ENCODE measurements at places on chromosomes 13 and 19.
A peak's percentile ranks its signal among the peaks of the same experiment; 100 is the strongest.

DNA sequence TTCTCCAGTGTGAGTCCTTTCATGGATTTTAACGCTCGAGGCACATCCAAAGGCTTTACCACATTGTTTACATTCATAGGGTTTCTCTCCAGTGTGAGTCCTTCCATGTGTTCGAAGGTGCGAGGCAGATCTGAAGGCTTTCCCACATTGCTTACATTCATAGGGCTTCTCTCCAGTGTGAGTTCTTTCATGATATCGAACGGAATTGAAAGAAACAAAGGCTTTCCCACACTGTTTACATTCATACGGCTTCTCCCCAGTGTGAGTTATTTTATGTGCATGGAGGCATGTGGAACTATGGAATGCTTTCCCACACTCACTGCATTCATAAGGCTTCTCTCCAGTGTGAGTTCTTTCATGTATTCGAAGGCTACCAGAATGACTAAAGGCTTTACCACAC lies 5.2 kb upstream of the ZNF20 start:
- no peak for DNase-seq

DNA sequence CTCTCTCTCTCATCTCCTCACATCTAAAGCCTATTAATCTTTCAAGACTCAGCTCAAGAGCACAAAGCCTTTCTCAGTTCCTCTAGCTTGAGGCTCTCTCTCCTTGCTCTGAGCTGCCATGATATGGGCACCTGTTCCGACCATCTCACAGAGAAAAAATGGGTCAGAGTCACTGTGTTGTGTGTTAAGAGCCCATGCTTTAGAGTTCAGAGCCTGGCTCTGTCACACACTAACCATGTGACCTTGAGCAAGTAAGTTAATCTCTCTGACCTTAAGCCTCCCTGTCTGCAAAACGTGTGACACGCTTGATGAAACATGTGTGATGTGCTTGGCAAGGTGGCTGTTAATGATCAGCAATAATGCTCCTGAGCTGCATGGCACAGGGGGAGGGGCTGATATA lies 245.2 kb downstream of the DLEU7 start:
- DNase-seq = no peak

DNA sequence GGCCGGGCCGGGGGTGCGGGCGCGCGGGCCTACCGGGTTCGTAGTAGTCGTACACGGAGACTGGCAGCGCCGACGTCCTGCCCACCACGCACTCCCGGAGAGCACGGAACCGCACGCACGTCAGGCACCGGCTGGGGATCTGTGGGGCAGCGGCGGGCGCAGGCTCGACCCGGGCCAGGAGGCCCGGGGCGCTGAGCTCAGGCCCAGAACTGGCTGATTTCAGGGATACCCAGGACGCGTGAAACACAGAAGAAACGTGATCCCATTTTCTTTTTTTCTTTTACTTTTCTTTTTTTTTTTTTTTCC lies 9.0 kb downstream of the F2RL3 start:
- no peak for DNase-seq

- no peak for DNase-seq
These were observed 13.6 kb downstream of the ONECUT3 start for GRCh38 chr19:1766800-1767352.

GRCh38 chr19:20325151-20325550 lies 158.1 kb downstream of the ZNF486 start:
- no peak for DNase-seq

- DNase-seq = no peak
These were observed 8.6 kb downstream of the TNFAIP8L1 start for GRCh38 chr19:4647676-4648644.

DNA sequence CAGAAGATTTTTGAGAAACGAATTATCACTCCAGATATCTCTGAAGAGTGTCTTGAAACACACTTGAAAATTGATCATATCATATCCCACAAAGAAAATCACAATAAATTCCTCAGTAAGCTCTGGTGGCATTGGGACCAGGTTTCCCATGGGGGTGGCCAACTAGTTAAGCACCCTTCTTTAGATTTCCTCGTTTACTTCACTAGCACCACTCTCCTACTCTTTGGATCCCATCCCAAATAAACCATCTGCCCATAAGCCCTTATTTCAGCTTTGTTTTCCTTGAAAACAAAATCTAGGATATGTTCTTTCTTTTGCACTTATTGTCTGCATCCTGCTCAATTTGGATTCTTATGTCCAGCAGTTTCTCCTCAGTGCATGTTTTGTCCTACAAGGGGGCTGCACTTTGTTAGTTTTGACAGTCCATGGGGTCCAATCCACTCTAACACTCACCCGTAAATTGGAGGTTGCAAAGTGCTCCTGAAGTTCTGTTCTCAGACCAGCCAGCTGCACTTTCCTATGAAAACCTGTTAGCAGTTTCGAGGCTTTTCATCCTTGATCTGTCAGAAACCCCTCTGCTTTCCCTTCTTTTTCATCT lies 40.3 kb upstream of the FAM124A start:
- DNase-seq = no peak

DNA sequence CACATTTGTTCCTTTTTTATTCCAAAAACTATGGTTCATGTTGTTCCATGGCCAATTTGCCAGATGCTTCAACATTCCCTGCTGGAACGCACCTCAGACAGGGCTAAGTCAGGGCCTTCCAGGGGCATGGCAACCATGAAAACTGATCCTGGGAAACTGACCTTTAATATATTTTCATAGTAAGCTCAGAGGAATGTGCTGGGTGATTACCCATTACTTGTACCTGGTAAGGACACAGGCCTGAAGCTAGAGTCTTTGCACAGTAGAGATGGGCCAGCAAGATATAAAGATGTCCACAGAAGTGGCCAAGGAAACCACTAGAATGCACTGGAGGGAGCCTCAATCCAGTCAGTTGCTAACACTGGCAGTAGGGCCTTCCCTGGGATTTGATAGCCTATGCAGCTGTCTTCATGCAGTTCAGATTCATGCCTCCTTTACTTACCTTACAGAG lies 353.1 kb downstream of the ENOX1 start:
- DNase-seq = no peak

GRCh38 chr13:65866138-65866537 lies 1364.0 kb downstream of the PCDH9 start:
- no peak for DNase-seq

- no peak for DNase-seq
These were observed 353.6 kb upstream of the GPC6 start for GRCh38 chr13:92873029-92873428.

- peak; percentile 6 for DNase-seq
These were observed 7.1 kb downstream of the SMG9 start for GRCh38 chr19:43747557-43748204.

GRCh38 chr13:99590519-99591011 lies 89.3 kb downstream of the TM9SF2 start:
- peak; percentile 33 for DNase-seq

DNA sequence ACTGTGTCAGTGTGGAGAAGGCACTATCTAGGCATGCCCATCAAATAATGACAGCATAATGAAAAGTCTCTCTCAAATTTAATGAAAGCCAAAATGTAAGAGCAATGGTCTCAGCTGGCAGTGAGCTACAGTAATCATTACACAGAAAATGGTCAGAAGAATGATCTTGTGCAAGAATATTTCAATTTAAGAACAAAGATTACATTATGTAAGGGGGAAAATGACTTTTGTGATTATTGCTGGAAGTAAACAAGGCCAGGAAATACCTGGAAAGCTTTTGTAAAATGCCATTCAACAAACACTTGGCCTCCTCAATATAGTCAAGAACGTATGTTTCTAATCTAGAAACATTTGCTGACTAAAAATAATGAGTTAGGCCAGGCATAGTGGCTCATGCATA lies 89.1 kb downstream of the CAB39L start:
- no peak for DNase-seq

DNA sequence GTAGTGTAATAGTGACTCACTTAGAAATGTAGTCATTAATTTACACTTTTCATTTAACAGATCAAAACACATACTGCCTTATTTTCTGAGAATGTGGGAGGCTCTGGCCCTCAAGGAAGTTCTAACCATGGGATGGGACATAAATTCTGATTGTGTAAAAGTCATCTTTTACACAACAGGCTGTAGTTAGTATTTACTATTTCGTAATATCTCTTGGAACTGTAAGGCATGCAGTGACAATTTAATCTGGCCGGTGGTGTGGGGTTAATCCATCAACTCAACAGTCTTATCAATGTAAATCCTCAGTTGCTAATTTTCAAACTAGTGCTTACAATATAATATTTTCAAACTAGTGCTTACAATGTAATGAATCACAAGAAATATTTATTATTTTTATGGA lies 1599.2 kb downstream of the EFNB2 start:
- DNase-seq = no peak

GRCh38 chr19:51811344-51811743 lies 16.4 kb downstream of the FPR3 start:
- DNase-seq = no peak

- no peak for DNase-seq
These were observed 32.2 kb downstream of the TMEM161A start for GRCh38 chr19:19106056-19106551.

GRCh38 chr19:13979244-13979615 lies 26.9 kb downstream of the RFX1 start:
- DNase-seq = peak; percentile 45

DNA sequence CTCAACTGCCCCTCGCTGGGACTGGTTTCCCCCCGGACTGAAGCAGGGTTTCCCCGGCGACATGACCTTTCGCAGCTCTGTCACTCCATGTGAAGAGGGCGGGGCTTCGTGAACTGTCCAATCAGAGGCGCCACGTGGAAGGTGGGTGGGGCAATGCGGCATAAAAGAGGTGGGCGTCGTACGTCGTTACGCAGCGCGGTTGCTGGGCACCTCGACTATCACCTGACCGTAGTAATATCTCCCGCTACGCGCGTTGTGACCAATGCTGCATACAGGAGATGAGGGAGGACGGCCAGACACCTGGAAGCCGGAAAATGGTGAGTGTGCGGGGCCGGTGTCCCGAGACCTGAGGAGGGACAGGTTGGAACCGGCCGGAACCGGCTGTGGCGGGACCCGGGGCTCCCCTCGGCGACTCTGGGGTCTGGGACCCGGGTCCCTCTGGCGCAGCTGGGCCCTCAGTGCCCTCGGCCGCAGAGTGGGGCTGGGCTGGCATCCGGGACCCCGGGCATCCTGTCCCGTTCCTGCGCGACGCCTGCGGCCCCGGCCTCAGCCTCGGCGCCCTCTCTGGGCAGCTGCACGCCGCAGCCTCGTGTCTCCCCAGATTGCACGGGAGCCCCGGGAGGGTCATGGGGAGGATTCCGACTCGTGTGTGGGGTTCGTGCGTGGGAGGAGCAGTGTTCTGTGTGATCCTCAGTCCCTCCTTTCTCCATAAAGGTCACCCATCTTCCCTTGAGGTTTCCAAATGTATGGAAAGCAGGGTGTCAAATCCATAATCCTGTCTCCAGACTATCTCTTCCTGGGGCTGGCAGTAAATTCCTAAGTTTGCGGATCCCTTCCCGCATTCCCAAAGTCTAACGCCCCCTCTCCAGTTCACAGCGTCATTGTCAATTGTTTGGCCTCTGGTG lies 32.2 kb downstream of the ZNF136 start:
- no peak for DNase-seq

DNA sequence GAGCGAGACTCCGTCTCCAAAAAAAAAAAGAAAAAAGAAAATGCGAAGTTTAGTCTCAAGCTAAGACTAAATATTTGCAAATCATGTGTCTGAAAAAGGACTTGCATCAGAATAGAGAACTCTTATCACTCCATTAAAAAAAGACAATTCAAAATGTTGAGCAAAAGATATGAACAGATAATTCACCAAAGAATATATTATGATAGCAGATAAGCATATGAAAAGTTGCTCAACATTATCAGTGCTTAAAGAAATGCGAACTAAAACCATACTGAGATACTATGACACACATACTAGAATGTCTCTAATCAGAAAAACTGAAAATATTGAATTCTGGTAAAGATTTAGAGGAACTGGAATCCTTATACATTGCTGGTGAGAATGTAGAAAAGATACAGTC lies 38.7 kb upstream of the SACS start:
- DNase-seq = no peak

DNA sequence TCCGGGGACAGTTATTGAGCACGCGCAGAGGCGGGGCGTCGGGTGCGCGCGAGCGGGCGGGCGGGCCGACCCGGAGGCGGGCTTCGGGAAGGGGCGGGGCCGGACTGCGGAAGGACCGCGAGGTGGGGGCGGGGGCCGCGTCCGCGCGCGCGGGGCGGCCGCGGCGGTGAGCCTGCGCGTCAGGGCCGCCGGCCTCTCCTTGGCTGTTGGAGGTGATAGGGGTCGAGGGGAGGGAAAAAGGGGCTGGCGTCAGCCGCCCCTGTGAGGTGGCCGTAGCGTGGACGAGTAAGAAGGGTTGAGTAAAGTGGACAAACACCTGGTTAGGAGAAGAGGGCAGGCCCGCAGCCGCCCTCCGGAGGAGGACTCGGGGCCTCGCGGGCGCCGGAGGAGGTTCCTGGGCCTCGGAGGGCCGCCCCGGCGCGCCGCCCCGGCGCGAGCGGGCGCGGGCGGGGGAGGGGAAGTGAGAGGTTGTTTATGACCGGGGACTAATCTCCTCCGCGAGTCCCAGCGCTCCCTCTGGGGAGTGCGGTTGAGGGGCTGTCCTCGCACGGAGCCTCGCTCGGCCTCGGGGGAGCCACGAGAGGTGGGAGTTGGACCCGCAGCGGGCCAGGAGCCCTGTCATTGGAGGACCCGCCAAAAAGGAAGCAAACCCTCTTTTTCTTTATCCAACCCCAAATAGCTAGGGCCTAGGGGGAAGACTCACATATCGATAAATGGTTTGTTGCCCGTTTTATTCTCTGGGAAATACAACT lies 547 bp upstream of the INTS6 start:
- DNase-seq = peak; percentile 74
